ENCODE measurements at places on chromosomes 7 and 10. TPM values are rescaled to one million over a fixed set of nuclear protein-coding genes. Genes with fewer than 3 reads are reported as not detected.

DNA sequence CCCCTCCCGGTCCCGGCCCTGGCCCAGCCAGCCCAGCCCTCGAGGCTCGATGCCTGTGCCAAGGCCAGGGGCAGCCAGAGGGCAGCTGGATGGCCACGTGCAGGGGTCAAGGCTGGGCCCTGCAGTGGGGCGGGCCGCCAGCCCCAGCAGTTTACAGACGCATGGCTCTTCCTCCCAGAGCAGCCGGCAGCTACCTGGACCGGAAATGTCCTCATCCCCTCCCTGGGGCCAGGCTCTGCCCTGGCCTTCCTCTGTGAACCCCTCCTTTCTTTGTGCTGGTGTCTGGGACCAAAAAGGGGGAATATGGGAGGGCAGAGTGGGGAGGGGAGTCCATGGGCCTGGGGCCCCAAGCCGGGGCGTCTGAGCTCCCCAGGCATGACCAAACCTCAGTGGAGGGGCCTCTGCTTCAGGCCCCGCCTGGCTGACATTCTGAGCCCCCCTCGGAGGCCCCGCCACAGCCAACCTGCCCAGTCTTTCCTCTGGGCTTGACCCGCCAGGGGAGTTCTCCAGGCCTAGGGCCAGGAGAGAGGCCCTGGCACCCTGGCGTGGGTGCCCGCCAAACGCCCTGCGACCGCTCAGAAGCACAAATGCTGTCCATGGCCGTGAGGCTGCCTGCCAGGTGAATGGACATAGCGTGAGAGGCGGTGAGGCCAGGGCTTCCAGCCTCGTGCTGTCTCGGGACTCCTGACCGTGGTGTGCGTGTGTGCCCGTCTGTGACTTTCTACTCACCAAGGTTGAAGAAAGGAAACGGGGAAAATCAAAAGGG lies 24.7 kb upstream of the AMZ1 start:
- no peak for DNase-seq

The VDAC2 gene
- total RNA-seq = 136 TPM

GRCh38 chr10:30036341-30036740 lies 23.0 kb downstream of the JCAD start:
- no peak for DNase-seq

DNA sequence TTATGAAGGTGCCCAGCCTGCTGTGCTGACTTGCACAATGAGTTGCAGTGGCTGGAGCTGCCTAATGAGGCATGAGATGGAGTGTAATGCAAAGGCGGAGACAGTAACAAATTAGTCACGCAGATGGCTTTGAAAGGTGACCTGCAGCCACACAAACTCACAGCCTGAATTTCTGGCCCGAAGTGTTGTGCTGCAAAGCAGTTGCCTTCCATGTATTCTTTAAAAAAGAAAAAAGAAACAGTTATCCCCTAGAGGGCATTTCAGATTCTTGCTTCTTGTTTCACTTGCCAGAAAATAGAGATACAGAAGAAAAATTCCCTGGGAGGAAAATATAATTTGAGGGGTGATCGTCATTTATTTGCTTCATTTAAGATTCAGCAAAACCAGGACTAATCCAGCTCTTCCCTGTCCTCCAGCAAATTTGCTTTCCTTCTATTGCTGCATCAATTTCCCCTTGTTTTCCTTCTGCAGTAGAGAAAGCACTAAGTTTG lies 239.9 kb downstream of the ADRA2A start:
- no peak for DNase-seq

DNA sequence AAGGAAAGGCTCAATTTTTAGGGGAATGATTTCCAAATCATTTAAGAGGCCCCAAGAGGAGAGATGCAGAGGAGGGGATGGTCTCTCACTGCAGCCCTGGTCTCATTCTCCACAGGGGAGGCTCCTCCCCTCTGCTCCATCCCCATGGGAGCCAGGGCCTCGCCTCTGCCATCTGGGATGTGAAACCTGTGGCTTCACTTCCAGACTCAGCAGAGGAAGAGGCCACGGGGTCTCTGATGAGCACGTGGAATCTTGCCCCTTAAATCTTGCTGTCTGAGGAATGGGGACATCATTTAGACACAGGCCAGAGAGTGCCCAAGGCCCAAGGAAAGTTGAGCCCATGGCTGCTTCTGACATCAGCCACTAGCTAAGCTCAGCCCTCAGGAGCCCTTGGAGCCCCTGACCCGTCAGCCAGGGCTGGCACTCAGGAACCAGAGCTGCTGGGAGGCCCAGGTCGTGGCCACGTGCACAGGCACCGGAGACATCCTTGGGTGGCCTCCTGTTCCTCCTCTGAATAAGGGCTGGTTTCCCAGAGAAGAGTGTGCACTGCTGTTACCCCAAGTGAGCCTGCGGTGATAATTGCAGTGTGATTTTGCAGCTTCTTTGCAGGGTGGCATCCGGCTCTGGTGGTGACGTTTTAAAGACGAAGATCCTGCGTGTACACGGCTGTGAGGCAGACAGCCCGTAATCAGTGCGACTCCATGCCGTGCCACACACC lies 50.5 kb downstream of the VIPR2 start:
- DNase-seq = no peak

Data from activated CD8-positive, alpha-beta memory T cell treated with anti-CD3 and anti-CD28 coated beads, Interleukin-2, amount 10 ng/mL, durations not matched to agents 7 days and 5 days (primary cell).